Activated naive CD8-positive, alpha-beta T cell treated with anti-CD3 and anti-CD28 coated beads, Interleukin-2, amount 50 U/mL, for 16 hours (primary cell): ENCODE measurements at places on chromosomes 11 and 22.

GRCh38 chr11:73267122-73267846, 4.9 kb upstream of the P2RY6 start:
- no peak for DNase-seq

- no peak for DNase-seq
Measured at GRCh38 chr22:30864441-30865420, 103.8 kb downstream of the MORC2 start.

GRCh38 chr11:18243783-18244362, 4.6 kb downstream of the SAA2 start:
- DNase-seq = no peak

- no peak for DNase-seq
Measured at GRCh38 chr11:114076921-114077331, 17.4 kb downstream of the ZBTB16 start.

GRCh38 chr11:110529043-110529442, 99.3 kb downstream of the FDX1 start:
- DNase-seq = no peak

DNA sequence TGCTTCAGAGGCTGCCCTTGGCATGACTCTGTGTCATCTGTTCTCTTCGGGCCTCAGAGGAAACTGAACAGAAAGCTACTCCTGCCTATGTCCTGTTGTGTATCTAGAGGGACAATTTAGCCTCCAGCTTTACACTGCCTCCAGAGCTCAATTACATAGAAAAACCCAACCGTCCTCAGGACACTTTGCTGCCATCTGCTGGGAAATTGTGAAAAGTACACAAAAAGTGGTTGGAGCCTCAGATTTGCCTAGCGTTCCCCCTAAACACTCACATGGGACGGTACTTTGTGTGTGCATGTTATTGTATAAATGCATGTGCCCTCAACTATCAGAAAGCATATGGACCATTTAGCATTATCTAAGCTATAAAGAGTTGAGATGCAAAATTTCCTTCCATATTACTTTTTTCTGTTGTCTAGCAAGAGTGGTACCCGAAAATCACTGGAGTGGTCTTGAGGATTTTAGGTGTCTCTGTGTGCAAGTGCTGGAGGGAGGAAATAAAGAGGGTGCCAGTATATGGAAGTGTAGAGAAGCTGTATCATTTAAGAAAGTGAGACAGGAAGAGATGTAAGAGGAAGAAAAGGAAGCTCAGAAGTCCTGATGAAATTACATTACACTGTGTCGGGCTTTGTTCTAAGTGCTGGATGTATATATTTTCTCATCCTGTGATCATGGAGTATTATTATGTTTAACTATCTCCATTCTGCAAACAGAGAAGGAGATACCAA, 8.7 kb upstream of the MS4A4E start:
- no peak for DNase-seq

- no peak for DNase-seq
Measured at GRCh38 chr11:58433638-58434203, 5.8 kb upstream of the OR5B2 start.

- DNase-seq = no peak
Measured at GRCh38 chr22:20437613-20438426, at the start of gene SCARF2. TSS of gene SCARF2 (minus strand) at chr22:20437825. CDS start at chr22:20437754, 71 bp downstream.

DNA sequence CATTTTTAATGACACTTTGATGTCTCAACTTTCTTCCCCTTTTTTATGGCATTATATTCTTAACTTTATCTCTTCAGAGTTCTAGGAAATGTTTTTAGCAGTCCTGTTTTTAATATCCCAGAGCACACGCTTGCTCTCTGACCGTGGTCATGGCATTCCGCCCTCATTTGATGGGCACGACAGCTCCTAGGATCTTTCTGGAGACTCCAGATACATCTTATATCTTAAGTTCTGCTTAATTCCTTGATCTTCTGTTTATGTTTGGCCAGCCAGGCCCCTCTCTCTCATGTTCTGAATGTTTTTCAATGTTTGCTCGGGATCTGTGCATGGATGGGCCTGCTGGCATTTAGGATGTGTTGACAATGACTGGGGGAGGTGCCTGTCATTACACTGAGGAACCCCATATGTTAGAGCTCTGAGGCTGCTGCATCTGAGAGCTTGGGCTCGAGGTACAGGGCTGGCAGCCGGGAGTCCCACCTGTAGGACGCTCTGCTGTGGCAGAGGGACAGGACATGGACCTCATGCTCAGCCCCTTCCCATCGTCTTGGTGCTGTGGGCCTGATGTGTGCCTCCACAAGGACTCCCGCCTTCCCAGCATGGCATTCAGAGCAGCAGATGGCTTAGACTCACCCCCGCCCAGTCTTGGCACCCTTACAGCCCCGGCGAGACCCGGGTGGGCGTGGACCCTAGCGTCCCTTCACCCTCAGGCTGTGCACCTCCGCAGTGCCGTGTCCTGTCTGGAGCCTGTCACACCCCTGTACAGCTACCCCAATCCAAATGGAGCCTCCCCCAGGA, 75.0 kb downstream of the CDKN1C start:
- DNase-seq = no peak

- no peak for DNase-seq
Measured at GRCh38 chr11:117419482-117420142, 92.0 kb downstream of the CEP164 start.

DNA sequence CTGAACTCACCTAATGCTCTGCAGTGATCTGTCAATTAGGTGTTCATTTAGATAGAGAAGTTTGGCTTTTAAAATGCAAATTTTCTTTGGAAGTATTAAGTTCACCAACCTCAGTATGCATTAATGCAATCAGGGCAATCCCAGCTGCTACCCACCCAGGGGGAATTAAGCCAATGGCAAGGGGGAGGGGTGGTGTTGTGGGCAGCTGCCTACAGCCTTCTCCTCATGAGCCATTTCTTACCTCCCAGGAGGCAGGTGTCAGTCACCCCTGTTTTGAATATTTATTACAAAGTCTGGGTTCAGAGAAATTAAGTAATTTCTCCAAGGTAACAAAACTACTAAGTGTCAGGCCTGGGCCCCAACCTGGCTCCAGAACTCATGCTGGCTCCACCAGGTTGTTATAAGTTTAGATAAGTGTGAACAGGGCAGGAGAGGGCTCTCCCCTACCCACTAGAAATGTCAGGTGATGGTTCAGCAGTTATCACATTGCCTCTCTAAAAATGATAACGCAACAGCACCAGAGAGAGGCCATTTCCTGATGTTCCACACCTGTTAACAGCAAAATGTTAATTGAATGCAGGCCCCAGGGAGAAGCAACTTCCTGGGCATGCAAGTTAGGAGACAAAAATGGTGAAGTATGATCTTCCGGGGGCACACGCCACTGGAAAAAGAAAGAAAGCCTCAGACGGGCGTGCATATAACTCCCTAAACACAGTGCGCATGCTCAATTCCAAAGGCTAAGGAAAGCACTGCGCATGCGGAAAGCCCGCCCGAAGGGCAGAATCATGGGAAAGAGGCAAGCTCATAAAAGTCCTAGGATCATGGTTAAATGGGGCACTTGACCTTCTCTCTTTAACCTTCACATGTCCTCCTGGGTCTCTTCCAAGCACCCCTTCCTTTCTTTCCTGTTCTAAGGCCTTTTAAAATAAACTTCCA, 35.4 kb upstream of the GNAZ start:
- DNase-seq = no peak

DNA sequence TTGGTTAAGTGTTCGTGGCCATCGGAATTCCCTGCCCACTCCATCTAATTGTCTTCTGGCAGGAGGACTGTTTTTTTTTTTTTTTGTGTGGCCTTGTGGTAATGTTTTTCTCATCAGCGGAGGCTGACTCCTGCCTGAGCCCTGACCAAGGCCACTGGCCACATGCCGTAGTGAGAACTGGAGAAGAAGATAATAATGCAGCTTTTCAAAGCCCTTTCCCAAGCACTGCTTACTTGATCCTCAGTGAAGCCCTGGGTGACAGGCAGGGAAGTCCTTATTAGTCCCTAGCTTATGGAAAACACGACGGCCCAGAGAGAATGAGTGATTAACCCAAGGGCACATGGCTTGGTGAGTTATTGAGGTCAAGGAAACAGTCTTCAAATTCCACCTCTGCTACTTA, 71.2 kb downstream of the ADM start:
- no peak for DNase-seq

DNA sequence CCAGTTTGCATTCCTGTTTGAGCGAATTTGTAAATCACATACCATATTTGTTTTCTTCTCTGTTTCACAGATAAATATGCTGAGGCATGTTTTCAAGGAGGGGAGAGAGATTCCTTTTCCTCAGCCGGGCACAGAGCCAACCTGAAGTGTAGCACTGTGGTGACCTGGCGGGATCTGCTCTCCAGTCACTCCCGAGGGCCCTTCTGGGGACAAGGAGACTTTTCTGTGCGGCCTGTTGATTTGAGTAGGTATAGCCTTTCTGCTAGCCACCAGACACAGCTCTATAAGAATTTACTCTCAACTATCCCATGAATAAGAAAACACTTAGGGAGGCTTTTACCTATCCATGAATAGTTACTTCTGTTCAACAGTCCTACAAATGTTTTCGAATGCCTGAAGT, 63.5 kb upstream of the FDX1 start:
- DNase-seq = no peak

- DNase-seq = no peak
Measured at GRCh38 chr11:17752144-17752543, 17.6 kb downstream of the KCNC1 start.

DNA sequence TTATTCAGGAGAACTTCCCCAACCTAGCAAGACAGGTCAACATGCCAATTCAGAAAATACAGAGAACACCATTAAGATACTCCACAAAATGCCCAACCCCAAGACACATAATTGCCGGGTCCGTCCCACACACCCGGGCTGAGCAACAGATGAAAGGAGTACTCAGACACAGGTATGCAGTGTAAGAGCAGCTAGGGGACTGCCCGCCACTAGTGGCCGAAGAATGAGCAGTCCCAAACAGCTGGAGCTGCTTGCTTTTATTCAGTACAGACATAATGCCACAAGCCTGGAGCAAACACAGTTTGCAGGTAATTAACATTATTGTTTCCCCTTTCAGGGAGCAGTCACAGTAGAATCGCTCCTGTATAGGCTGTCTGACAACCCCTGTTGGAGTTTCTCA, 364.6 kb downstream of the LUZP2 start:
- no peak for DNase-seq

- no peak for DNase-seq
Measured at GRCh38 chr11:693415-693831, 1.6 kb downstream of the DEAF1 start.

- DNase-seq = no peak
Measured at GRCh38 chr11:76835928-76836612, 24.6 kb upstream of the ACER3 start.

- no peak for DNase-seq
Measured at GRCh38 chr11:69820441-69820840, 1.2 kb upstream of the FGF3 start.

GRCh38 chr11:114478768-114479167, 39.5 kb downstream of the REXO2 start:
- no peak for DNase-seq

GRCh38 chr11:17553249-17553546, 6.1 kb downstream of the OTOG start:
- no peak for DNase-seq

DNA sequence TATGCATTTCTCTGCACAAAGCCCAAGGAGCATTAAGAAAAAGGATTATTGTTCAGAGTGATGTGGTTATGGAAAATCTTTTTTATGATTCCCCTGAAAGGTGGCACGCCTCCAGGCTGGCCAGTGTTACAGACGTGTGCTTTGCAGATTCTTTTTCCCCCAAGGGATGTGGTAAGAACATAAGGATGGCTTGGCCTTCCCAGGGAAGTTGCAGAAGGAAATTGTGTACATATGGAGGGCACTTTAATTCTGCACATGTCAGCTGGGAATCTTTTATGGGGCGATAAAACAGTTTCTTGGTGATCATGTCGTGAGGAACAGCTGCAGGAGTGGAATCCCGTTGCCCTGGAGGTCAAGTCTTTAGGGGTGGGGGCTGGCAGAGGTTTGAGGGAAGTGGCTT, 9.7 kb downstream of the SMARCB1 start:
- DNase-seq = no peak
